ELF-1 (cell line): ENCODE measurements at places on chromosomes 5 and 9.

- DNase-seq: no peak
These were observed 121.5 kb upstream of the SNX2 start for GRCh38 chr5:122653087-122654017.

DNA sequence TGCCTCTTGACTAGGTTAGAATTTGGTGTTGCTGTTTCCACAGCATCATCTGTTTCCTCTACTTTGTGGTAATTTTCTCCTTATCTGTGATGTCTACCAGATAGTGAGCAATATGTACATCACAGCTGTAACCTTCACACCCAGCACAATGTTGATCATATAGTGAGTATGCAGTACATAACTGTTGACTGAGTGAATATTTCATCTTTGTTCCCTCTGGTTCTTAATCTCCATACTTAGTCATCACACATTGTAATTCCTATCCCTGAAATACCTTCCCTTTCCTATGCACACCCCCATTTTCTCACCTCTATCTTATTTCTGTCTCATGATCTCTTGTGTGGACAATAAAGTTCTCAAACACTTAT lies 115.9 kb downstream of the KIF4B start:
- DNase-seq: no peak

- DNase-seq: no peak
These were observed 14.9 kb downstream of the XPA start for GRCh38 chr9:97682242-97682641.

GRCh38 chr5:64486163-64486562 lies 19.7 kb upstream of the RGS7BP start:
- no peak for DNase-seq

DNA sequence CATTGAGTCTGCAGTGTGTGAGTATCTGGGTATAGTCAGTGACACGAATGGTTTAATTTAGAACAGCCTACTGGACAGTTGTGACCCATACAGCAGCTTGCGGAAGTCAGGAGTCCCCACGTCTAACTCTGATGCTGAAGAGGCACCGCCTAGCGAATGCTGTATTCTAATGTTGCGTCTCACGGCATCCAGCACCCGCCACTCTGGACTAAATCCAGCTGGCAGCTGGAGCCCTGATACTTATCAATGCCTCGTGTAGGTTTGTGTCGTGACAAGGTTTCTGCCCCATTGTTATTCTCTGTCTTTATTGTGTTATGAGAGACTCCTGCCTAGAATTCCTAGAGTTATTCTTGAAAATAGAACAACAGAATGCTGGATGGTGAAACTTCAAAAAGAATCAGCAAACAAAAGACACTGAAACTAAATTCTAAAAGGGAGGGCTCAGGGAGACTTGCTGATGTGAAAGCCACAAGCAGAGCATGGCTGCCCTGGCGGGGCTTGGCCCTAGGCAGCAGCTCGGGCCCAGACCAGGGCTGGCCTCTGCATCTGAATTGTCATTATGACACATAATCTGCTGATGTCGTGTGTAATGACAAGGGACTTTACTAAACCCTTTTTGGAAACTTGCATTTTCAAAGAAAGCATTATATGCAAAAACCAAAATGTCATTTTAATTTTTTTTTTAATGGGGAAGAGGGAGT lies 123.5 kb upstream of the ICE1 start:
- DNase-seq: no peak

GRCh38 chr5:170075696-170076095 lies 30.0 kb upstream of the FOXI1 start:
- DNase-seq: no peak

DNA sequence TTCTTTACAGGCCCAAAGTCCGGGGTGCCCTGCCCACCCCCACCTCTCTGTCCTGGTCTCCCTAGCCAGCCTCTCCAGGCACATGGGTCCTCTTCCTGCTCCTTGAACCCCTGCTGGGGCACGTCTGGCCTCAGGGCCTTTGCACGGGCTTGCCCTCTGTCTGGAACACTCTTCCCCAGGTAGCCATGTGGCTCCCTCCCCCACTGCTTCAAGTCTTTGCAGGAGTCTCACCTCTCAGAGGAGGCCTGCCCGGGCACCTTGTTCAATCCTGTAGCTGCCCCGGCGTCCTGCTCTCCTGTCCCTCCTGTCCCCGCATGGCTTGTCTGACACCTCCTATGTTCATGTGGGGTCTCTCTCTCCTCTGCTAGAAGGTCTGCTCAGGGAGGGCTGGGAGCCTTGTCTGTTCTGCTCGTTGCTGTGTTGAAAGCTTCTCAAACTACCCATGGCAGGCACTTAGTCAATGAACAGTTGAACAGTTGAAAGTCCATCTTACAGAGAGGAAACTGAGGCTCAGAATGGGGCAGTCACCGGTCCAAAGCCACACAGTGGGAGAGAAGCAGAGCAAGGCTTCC lies 241.4 kb downstream of the PBX3 start:
- DNase-seq: no peak

DNA sequence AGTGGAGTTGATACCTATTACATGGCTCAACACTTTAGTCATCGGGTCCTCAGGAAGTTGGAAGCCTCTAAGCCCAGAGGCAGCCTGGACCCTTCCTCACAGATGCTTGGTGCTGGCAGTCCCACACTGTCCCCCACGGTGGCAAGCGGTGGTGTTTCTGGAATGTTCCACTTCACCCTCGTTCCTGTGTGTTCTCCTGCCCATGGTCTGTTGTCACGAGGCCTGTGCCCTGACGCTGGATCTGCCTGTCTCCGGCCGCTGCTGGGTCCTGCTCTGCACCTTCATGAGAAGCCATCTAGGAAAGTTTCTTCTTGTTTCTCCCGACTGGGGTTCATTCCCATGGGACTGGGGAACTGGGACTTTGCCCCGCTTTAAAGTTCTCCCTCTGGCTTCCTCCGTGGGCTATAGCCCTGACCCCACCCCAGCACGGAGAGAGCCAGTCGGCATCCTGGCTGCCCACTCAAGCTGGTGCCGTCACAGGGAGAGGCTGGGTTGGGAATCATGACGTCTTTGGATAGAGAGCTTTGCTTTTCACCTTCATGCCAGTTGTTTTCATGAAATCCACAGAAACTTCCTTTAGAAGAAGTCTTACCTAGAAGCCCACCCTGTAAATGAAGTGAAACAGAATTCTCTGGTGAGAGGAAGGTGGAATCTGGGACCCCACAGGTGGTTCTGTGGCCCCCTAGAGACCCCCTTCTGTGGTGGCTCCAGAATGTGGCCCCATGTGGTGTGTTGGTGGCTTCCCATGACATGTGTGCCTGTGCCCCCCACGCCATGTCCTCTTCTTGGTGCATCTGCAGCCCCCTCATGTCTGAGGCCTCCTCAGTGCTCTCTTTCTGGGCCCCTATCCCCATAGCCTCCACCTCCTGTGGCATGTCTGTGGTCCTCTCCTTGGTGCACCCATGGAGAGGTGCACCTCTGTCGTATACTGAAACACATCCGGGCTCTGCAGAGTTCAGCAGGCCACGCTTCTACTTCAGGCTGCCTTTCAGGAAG lies 43.8 kb downstream of the TRIP13 start:
- DNase-seq: no peak

DNA sequence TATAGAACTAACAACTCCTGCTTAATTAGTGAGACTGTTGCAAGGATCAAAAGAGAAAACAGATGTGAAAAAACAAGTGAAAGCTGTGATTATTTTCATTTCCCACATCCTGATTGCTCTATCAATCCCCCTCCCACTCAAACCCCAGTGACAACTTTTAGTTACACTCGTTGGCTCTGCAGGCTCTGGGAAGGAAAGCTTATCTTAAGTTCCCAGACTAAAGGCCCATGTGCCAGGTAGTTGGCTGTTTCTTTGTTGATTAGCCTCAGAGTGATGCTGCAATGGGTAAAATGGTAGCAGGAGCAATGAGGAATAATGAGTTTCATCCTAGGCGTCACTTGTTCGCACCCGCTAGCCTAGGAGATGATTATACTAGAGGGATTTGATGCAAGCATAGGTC lies 133.3 kb upstream of the IFNE start:
- peak; percentile 2 for DNase-seq

DNA sequence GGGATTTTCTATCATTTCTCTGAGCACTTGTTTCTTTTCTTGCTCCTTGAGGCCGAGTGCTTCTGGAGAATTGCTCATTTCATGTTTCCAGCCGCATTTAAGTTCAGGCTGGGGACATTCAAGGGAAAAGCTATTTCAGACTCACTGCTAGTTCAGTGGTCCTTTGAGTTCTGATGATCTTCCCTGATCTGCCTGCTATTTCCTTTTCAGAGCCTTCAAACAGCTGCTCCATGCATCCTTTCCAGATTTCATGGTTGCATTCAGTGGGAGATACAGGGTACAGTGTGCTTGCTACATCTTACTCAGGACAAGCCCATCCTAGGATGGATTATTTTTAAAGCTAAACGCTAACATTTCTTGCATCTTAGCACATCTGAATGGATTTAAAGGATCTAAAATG lies 14.7 kb downstream of the NDUFS4 start:
- no peak for DNase-seq

DNA sequence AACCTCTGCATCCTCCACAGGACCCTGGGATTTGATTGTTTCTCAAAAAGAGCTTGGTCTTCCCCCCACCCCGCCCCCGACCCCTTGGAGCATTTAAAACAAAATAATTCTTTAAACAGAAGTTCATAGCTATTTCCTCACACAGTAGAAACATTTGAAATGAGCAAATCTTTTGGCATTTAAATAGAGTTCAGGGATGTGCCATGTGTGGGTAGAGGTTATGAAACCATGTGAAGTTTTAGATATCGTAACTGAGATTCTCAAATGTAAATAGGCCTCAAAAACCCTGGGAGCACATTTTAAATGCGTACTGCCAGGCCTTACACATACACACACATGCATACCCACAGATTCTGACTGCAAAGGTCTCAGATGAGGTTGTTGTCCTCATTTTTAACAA lies 66.5 kb downstream of the EPB41L4B start:
- DNase-seq: no peak

GRCh38 chr5:139856714-139857113 lies 61.1 kb downstream of the PSD2 start:
- no peak for DNase-seq
